ENCODE measurements at places on chromosomes 16 and 17.

GRCh38 chr16:57807968-57808528, 5.8 kb upstream of the KIFC3 start:
- peak; percentile 76 for DNase-seq

- no peak for DNase-seq
Measured at GRCh38 chr16:74627506-74628220, 20.7 kb upstream of the GLG1 start.

DNA sequence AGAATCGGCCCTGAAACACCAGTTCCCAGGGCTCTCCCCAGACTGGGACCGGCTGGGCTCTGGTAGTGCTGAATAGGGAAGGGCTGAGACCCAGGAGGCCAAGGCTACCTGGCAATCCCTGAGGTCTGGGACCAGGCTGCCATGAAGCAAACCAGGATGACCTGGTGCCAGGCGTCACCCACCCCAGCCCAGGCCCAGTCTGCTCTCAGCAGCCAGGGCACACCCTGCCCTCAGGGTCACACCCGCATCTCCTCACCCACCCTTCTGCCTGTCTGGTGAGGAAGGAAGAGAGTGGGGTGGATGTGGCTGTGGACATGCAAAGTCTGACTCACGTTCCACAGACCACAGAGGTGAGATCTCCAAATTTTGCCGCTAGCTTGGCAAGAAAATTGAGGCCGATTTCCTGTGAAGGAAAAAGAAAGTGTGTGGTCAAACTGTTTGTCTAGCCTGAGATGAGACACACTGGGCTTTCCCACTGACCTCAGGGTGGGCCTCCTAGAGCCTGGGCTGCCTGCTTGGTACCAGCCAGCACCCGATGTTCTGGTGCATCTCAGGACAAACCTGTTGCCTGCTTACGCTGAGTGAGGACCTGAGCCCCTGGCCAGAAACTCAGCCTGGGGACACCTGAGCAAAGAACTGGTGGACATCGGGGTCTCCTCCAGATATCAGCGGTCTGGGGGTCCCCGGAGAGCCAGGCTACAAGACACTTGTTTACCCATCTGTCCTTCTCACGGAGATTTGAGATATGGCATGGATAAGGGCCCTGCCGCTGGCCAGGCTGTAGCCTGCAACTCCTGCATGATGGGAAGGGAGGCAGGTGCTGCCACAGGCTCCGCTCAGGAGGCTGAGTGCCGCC, 6.3 kb upstream of the RAB37 start:
- DNase-seq: no peak

DNA sequence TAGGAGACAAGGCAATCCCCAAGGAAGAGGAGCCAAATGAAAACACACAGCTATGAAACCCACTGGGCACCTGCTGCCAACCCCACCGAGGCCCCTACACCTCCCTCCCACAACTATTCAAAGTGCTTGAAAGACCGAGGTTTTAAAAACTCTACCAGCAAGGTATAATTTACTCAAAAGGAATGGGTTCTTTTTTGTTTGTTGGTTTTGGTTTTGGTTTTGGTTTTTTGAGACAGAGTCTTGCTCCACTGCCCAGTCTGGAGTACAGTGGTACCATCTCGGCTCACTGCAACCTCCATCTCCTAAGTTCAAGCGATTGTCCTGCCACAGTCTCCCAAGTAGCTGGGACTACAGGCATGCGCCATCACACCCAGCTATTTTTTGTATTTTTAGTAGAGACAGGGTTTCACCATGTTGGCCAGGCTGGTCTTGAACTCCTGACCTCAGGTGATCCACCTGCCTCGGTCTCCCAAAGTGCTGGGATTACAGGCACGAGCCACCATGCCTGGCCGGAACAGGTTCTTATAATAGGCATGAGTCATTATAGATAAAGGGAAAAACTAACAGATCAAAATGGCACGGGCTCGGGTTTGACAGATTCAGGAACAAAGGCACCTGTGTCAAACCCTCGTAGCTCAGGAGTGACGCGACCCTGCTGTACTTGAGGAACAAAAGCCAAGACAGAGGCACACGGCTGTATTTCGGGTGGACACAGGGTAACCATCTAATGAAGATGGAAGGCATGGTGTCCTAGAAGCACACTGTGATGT, 40.7 kb downstream of the COTL1 start:
- DNase-seq: no peak

DNA sequence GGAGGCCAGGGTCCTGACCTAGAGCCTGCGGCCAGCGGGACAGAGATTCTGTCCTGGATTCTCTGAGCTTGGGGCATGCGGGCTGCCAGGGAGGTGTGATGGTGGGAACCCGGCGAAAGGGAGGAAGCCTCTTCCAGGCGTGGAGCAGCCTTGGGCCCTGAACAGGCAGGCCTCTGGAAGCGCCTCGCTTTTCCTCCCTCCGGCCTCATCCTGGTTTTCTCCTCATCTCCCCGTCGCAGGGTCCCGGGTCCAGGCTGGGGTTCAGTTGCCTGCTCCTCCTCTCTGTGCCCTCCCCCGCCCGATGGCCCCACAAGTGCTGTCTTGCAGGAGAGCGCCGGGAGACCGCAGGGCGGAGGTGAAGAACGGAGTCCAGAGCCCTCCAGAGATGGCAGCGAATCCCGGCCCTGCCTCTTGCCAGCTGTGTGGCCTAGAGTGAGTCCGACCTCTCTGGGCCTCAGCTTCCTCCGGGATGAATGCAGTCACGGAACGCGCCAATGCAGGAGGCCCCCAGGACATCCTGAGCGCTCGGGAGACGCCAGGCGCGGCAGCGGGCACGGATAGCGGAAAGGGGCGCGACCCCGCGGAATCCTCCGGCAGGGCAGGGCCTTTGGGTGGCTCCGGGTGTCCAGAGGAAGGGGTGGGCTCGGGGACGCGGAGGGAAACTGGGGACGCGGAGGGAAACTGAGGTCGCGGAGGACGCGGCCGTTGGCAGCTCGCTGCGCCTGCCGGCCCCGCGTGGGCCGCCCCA, 553 bp upstream of the RAB11FIP4 start:
- no peak for DNase-seq

- no peak for DNase-seq
Measured at GRCh38 chr17:16287563-16288027, 65.7 kb downstream of the CENPV start.

DNA sequence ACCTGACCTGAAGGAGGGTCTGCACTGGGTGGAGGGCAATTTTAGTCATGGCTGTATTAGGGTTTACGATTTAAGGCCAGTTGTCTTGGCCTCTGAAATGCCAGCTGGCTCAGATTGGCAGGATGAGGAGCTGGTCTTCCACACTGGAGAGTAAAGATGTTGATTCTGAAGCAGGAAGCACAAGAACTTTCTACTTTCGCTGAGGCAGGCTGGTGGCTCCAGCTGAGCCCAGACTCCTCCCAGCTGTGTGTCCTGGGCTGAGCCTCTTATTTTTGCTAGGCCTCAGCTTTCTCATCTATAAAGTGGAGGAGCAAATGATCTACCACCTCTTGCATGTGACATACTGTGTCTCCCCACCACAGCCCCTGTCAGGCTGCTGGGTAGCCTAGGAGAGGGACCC, 74.4 kb downstream of the MRM1 start:
- no peak for DNase-seq

DNA sequence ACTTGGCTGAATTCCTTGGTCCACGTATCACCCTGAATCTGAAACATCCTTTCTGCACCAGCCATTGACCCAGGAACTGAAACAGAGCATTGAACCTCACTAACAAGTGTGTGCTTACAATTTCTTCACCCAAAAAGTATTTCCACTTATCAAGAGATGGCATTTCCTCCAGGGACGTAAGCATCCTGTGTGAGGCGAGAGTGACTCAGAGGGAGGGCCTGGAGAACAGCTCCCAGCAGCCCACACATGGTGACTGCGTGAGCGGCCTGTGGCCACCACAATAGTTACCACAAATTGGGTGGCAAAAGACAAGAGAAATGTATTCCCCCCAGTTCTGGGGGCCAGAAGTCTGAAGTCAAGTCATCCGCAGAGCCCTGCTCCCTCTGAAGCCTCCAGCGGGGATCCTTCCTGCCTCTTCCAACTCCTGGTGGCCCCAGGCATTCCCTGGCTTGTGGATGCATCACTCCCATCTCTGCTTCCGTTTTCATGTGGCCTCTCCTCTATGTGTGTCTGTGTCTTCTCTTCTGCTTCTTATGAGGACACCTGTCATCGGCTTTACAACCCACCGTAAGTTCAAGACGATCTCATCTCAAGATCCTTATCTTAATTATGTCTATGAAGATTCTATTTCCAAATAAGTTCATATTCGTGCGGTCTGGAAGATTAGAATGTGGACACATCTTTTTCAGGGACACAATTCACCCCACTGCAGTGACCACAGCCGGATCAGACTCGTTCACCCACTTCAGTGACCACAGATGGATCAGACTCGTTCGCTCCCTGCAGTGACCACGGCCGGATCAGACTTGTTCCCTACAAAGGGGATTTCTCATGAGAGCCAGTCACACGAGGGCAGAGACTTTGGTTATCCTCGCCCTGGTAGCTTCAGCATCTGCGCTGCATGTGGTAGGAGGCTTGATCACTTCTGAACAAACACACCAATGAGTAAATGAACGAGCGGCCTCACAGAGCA, 122.6 kb upstream of the FOXF1 start:
- no peak for DNase-seq

DNA sequence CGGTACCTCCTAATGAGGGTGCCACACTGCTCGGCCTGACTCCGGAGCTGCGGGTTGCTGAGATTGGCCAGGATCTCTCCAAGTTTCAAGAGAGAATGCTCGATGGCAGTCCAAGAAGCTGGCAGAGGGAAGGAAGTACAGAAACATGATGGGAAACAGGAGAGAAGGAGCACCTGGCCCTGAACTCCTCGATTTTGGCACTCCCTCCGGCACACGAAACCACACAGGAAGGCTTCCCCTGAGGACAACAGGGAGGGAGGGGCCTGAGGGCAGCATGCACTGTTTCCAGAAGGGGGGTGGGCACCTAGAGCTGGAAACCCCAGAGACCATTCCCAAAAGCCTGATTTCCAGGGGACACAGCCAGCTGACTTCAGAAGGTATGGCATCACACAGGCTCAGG, 18.1 kb downstream of the CSF3 start:
- DNase-seq: no peak

GRCh38 chr16:82524976-82525375, 101.8 kb upstream of the CDH13 start:
- DNase-seq: no peak

GRCh38 chr17:3983606-3984484, 19.6 kb upstream of the ATP2A3 start:
- peak; percentile 38 for DNase-seq

GRCh38 chr16:3656491-3657468, 2.3 kb downstream of the DNASE1 start:
- peak; percentile 32 for DNase-seq

- no peak for DNase-seq
Measured at GRCh38 chr17:37551788-37552187, 57.4 kb downstream of the SYNRG start.

DNA sequence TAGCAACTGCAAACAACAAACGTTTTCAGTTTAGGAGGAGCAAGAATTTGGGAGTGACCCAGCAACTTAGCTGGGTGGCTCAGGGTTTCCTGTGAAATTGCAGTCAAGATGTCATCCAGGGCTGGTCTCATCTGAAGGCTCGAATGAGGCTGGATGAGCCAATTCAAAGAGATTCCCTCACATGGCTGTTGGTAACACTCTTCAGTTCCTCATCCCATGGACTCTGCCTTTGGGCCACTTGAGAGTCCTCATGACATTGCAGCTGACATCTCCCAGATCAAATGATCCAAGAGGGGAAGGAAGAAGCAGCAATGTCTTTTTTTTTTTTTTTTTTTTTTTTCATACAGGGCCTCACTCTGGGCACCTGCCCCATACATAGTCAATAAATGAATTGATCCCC, 26.3 kb downstream of the UBALD1 start:
- DNase-seq: no peak

GRCh38 chr17:74861662-74862107, 2.0 kb upstream of the GRIN2C start:
- DNase-seq: no peak

DNA sequence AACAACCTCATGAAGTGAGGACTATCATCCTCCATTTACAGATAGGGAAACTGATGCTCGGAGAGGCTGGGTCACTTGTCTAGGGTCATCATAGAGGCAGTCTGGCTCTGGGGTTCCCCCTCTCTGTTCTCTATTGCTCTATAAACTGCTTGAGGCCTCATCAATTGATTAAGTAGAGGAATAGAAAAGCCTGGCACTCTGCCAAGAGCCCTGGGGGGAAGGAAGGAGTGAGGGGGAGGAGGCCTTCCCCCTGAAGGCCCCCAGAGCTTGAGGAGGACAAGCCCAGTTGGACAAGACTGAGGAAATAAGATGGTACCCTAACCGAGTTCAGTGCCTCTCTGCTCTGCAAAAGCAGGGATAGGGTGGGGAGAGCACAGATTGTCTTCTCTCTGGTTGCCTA, 21.0 kb downstream of the SDK2 start:
- DNase-seq: no peak

- no peak for DNase-seq
Measured at GRCh38 chr17:44187131-44187899, 543 bp downstream of the TMUB2 start.

- DNase-seq: no peak
Measured at GRCh38 chr17:81160306-81160705, 5.0 kb upstream of the PVALEF start.

DNA sequence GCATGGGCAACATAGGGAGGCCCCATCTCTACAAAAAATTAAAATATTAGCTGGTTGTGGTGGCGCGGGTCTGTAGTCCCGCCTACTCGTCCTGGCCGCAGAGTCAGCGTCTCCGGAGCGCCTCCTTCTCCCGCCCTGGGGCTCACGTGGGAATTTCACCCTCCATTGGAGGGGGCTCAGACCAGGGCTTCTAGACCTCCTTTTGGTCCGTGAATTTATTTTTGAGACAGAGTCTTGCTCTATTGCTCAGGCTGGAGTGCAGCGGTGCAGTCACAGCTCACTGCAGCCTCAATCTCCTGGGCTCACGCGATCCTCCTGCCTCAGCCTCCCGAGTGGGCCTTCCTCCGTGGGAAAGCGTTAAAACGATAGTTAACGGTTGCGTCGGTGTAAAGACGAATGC, 394 bp upstream of the NME4 start:
- no peak for DNase-seq

DNA sequence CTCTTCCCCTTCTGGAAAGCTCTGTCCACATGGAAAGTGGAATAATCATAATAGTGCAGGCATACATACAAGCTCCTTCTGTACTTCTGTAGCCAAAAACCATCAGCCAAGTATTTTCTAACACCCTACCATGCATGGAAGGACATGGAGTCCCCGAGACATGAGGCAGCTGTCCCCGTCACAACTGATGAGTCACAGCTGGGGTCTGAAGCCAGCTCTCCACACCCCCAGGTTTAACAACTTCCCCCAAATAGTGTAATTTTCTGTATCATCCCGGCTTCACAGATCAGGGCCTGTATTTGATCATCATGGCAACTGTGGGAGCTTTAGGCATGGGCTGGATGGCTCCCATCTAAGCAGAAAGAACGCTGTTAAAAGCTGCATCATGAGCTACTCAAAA, 16.6 kb downstream of the C16orf96 start:
- DNase-seq: no peak

- no peak for DNase-seq
Measured at GRCh38 chr16:11053916-11054460, 109.6 kb downstream of the CLEC16A start.

- DNase-seq: no peak
Measured at GRCh38 chr17:17725752-17726457, 44.6 kb downstream of the RAI1 start.

GRCh38 chr17:76840884-76841775, 27.1 kb upstream of the MGAT5B start:
- DNase-seq: no peak

Measured in right forelimb (tissue), 1 donor.